ENCODE measurements at places on chromosomes 7 and 10. TPM values are rescaled to one million over a fixed set of nuclear protein-coding genes. Genes with fewer than 3 reads are reported as not detected.

Gene PODXL
- total RNA-seq = 3.5 TPM

Gene GIMAP4
- total RNA-seq = 0.59 TPM

Gene SLC29A3
- 0.89 TPM for total RNA-seq

Gene PDZD7
- 1.5 TPM for total RNA-seq

Gene TDRD1
- total RNA-seq = not detected

Gene PCLO
- total RNA-seq = 0.59 TPM

Gene CYP17A1
- total RNA-seq = not detected

Gene MYOZ1
- total RNA-seq = 0.05 TPM

Measured in smooth muscle cell of the umbilical artery (primary cell).